ENCODE measurements at places on chromosomes 12 and 14.
A peak's percentile ranks its signal among the peaks of the same experiment; 100 is the strongest.

GRCh38 chr14:20578325-20578724, 9.5 kb downstream of the RNASE11 start:
- no peak for DNase-seq

GRCh38 chr12:26853303-26854030, 20.5 kb upstream of the ITPR2 start:
- DNase-seq, result peak; percentile 72

DNA sequence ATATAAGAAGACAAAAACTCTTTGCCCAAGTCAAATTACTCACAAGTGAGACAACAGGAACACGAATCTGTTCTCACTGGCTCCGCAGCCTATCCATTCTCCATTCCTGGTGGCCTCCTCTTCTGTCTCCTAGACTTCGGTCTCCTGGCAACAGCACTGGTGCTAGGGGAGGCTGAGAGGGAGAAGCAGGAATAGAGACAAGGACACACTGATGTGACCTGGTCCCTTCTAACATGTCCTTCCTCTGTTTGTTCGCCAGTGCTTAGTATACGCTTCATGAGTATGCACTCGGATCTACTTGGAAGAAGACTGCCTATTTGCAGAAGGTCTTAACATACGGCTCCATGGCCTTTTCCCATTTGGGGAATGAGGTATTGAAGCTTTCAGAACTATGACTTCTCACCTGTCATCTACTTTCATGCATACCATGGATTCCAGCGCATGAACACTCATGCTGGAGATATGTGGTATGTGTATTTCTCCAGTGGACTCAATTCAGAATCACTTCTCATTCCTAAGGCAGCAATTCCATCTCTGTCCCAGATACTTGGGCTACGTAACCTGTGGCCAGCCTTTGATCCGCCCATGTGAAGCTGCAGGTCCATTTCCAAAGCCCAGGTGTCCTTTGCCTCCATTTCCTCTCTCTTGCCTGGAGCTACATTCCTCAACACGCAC, 33.9 kb downstream of the BHLHE41 start:
- no peak for DNase-seq

DNA sequence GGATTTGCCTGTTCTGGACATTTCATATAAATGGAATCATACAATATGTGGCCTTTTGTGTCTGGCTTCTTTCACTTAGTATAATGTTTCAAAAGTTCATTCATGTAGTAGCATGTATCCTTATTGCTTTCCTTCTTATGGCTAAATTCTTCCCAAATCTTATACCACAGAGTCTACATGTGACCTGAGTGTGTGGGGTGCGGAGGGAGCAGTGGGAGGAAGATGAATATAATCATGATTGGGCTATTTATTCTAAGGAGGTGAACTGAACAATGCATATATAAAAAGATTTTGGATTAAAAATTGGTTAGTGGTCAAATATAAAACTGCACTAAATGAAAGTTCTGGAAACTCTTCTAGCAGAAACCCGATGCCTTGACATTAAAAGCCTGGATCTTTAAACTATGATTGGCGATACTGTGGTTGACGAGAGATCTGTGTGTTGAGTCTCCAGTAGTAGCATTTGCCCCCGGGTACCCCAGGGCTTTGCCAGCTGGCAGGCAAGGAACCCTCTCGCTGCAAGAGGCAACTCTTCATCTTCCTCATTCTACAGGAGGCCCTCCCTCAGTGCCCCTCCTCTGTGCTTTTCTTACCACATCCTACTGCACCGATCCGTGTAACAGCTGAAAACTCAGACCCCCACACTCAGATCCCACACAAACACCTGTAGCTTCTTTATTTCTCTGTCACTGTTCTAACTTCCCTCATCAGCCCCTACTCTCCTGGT, 2.6 kb downstream of the CYP46A1 start:
- no peak for DNase-seq

- DNase-seq, result no peak
These were observed 465.9 kb upstream of the TBX3 start for GRCh38 chr12:115149685-115150378.

DNA sequence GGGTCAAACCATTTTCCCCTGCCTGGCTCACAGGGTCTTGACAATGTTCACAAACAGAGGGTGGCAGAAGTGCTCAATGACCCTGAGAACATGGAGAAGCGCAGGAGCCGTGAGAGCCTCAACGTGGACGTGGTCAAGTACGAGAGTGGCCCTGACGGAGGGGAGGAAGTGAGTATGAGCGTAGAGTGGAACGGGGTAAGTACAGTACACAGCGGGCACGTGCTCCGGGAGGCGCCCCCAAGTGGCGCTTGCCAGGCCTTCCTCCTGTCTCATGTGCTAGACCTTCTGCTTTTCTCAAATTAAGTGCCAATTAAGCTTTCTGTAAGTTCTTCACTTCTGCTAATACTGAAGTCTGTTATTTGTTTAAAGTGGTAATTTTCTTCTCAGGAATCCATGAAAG, 35.9 kb downstream of the XRCC3 start:
- DNase-seq, result peak; percentile 20

GRCh38 chr12:13980538-13981295, 685 bp downstream of the GRIN2B start:
- no peak for DNase-seq

DNA sequence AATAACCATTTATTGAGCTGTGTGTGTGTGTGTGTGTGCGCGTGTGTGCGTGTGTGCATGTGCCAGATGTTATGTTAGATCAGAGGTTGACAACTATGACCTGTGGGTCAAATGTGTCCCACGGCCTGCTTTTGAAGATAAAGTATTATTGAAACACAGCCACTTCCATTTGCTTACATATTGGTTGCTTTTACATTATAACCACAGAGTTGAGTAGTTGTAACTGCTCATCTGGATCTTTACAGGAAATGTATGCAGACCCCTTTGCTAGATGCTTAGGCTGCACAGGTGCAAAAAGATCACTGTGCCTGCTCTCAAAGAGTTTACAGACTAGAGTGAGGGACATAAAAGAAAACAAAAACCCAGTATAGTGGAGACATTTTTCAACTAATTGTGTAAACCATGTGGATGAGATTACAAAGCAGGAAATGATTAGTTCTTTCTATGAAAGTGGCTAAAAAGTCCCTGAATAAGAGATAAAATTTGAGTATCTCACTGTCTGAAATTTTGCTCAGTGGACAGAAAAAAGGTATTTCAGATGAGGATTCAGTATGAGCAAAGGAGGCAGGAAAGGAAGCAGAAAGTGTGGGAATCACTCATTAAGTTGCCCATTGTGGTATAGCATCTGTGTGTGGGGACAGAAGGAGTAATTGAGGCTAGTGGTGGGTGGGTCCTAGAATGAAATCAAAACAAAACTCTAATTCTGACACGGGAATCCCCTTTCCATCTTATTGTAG, 188.4 kb downstream of the PAH start:
- no peak for DNase-seq

GRCh38 chr14:94491511-94491910, 15.5 kb upstream of the SERPINA9 start:
- DNase-seq, result no peak

DNA sequence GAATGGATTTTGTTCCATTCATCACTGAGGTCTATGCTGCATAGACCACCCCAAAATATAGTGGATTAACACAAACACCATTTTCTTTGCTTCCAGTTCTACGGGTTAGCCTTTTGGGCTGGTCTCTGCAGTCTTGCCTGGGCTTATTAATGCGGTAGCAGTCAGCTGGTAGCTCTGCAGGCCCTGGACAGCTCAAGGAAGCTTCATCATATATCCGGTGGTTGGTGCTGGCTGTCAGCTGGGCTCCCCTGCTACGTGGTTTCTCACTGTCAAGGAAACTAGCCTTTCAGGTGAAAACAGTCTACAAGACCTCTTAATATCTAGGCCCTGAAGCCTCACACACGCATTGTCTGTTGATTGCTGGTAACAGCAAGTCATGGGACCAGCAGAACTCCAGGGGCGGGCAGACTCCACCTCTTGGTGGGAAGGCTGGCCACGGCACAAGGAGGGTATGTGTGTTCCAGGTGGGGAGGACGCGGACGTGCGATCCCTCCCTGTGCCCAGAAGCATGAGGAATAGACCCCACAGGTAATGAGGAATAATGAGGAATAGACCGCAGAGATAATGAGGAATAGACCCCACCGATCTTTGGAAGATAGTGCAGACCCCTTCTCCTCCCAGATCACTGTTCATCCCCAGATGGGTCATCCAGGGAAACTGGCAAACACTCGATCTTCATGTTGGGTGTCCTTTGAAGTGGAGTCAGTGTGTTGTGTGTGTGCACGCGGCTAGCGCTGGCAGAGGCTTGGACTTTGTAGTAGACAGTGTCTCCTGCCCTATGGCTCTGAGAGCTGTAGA, 13.3 kb downstream of the TSPAN9 start:
- DNase-seq, result no peak

DNA sequence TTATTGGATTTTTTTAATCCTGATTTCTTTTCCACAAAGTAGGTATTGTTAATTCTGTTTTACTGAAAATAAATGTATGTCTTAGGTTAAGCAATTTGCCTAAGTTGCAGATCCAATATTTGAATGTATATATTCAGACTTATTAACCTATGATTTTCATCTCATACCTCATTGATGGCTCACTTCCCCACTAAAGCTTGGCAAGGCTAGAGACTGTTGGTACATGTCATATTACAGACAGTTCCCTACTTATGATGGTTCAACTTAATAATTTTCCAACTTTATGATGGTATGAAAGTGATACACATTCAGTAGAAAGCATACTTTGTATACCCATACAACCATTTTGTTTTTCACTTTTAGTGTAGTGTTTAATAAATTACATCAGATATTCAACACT, 33.2 kb upstream of the KCNH3 start:
- no peak for DNase-seq

- DNase-seq, result no peak
These were observed 91.9 kb downstream of the VRK1 start for GRCh38 chr14:96889091-96889490.

DNA sequence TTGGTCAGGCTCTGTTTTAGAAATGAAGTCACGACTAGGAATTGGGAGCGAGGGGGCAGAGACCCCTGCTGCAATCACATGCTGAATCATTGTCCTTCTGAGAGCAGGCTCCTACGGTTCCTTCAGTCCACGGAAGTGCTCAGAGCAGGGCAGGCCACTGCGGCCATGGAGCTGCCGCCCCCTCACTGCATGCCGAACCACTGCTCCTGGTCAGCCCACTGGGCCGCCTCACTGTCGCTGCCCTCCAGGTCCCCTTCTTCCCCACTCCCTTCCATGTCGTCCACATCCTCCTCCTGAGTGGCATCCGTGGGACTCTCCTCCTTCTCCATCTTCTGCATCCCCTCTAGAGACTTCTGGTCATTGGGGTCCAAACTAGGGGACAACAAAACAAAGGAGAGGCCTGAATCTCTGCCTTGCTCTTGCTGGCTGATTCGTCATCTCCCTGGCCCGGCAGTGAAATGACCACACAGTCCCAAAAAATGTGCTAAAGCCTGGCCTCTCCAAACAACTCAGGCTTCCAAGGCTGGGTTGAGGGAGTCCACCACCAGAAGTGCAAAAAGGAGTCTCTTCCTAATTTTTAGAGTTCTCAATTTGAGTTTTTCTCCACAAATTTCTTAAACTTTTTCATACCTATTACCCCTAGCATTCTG, 29.4 kb downstream of the ANAPC7 start:
- DNase-seq, result no peak

GRCh38 chr14:24395609-24396582, 2.9 kb upstream of the NYNRIN start:
- no peak for DNase-seq

DNA sequence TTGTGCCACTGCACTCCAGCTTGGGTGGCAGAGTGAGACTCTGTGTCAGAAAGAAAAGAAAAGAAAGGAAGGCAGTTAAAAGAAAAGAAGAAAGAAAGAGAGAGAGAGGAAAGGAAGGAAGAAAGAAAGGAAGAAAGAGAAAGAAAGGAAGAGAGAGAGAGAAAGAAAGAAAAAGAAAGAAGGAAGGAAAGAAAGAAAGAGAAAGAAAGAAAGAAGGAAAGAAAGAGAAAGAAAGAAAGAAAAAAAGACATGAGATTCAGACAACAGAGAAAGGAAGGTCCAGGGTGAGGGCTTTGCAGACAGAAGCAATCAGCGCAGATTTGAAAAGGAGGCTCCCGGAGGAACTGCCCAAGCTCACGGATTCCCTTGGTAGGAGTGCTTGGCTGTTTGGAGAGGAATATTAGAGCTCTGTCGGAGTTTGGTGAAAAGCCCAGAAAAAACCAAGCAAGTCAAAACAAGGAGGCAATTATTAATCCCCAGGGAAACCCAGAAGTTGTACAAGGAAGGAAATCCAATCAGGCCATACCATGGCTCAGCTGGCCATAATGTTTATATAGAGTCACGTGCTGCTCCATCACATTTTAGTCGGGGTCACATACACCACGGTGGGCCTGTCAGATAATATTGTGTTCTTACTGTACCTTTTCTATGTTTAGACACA, 11.6 kb upstream of the CCDC85C start:
- no peak for DNase-seq

GRCh38 chr14:99077076-99077843, 194.7 kb downstream of the BCL11B start:
- DNase-seq, result no peak

- DNase-seq, result no peak
These were observed 710.7 kb downstream of the GALC start for GRCh38 chr14:87282266-87282665.

- DNase-seq, result no peak
These were observed 17.9 kb downstream of the PROX2 start for GRCh38 chr14:74858022-74858421.

- no peak for DNase-seq
These were observed 1.7 kb upstream of the TMEM229B start for GRCh38 chr14:67490196-67490595.

GRCh38 chr14:69635981-69636639, 24.7 kb downstream of the SUSD6 start:
- no peak for DNase-seq

DNA sequence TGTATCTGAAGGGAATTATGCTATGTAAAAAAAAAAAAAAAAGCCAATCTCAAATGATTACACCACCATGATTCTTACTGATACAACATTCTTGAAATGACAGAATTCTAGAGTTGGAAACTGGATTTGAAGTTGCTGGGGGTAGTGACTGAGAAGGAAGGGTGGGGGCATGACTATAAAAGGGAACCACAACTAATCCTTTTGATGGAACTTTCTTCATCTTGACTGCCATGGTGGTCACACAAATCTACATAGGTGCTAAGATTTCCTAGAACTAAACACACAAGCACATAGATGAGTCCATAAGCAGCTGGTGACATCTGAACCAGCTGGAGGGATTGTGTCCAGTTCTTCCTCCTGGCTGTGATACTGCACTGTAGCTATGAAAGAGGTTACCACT, 51.4 kb downstream of the CLMN start:
- DNase-seq, result no peak

- DNase-seq, result no peak
These were observed 36.3 kb downstream of the STON2 start for GRCh38 chr14:81363746-81364378.

- no peak for DNase-seq
These were observed 39.7 kb downstream of the LRIG3 start for GRCh38 chr12:58880639-58881038.

GRCh38 chr12:128178565-128178964, 88.4 kb upstream of the TMEM132C start:
- no peak for DNase-seq

GRCh38 chr12:46944088-46944487, 118.3 kb upstream of the SLC38A4 start:
- DNase-seq, result no peak

All from activated gamma-delta T cell treated with Interleukin-2 at 50 U/mL for 16 hours (primary cell).